Activated naive CD8-positive, alpha-beta T cell treated with anti-CD3 and anti-CD28 coated beads, Interleukin-2, amount 10 ng/mL, durations not matched to agents 7 days and 5 days (primary cell): ENCODE measurements at places on chromosomes 5 and 9.

GRCh38 chr5:83522446-83522845, 50.9 kb downstream of the VCAN start:
- DNase-seq: no peak

DNA sequence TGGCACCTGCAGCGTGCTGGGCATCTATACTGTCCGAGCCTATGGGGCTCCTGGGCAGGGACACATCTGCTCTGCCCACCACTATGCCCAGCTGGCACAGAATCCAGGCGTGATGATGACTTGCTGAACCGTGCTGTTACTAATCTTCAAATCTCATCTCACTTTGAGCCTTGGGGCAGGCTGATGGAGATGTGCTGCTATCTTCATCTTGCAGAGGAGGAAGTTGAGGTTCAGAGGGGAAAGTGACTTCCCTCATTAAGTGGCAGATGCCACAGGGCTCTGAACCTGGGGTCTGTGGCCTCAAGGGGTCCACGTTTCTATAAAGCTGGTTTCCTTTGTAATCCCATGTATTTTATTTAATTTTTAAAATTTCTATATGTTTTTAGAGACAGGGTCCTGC, 4.7 kb downstream of the SLC2A6 start:
- DNase-seq: no peak

DNA sequence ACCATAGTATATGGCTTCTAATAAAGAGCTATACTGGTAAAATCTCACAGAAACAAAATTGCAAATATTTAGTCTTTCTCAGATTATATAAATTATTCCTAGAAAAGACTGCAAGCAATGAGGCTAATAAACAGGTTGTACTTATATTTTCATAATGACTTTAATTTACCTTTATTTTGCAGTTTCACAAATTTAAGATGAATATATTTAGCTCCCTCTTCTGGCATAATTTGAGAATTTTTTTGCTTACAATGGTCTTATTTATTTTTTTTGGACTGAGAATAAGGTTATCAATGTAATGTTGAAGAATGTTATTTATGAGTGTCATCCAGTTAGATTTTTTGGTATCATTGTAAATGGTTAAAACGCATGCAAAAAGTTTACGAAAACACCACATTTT, 56.7 kb downstream of the PIK3R1 start:
- no peak for DNase-seq

GRCh38 chr9:14343261-14344031, 29.5 kb upstream of the NFIB start:
- no peak for DNase-seq

- DNase-seq: no peak
These were observed 2.2 kb downstream of the DOCK8 start for GRCh38 chr9:216866-217265.

GRCh38 chr5:140114341-140115185, 654 bp downstream of the PURA start:
- DNase-seq: peak; percentile 75

GRCh38 chr9:134061019-134061687, 6.7 kb downstream of the BRD3 start:
- no peak for DNase-seq

DNA sequence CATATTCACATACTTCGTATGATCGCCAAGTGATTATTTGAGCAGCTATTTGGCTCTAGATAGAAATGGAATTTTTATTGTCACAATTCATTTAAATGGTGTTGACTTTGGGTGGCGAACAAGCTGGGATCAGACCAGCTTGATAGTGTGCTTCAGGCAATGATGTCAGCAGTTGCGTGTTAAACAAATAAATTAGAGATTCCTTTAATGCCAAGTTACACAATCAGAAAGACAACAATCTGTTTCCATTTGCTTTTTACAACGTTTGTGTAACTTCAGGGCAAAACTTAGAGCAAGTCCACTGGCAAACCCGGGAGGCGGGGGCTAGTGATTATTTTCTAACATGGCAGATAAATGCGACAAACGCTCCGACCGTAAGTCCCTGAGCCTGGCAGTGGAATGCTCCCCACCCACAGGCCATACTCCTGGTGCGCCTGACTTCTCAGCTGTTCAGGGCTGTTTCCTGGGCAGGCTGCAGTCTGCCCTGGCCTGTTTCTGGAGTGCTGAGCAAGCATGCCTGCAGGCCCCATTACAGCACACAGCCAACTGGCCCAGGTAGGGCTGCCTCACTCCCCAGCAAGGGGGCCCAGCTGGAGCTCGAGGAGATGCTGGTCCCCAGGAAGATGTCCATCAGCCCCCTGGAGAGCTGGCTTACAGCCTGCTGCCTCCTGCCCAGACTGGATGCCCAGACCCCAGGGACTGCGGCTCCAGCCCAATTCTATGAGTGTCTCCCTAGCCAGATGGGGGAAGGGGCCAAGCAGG, 88.7 kb downstream of the BASP1 start:
- DNase-seq: no peak

DNA sequence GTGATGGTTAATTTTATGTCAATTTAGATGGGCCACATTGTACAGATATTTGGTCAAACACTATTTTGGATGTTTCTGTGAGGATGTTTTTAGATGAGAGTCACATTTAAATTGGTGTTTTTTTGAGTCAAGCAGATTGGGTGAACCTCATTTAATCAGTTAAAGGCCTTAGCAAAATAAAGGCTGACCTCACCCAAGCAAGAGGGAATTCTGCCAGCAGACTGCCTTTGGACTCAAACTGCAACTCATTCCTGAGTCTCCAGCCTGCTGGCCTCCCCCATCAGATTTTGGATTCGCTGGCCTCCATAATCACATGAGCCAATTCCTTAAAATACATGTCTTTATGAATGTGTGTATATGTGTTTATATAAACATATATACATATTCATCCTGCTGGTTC, 282.7 kb upstream of the POU5F2 start:
- DNase-seq: no peak

DNA sequence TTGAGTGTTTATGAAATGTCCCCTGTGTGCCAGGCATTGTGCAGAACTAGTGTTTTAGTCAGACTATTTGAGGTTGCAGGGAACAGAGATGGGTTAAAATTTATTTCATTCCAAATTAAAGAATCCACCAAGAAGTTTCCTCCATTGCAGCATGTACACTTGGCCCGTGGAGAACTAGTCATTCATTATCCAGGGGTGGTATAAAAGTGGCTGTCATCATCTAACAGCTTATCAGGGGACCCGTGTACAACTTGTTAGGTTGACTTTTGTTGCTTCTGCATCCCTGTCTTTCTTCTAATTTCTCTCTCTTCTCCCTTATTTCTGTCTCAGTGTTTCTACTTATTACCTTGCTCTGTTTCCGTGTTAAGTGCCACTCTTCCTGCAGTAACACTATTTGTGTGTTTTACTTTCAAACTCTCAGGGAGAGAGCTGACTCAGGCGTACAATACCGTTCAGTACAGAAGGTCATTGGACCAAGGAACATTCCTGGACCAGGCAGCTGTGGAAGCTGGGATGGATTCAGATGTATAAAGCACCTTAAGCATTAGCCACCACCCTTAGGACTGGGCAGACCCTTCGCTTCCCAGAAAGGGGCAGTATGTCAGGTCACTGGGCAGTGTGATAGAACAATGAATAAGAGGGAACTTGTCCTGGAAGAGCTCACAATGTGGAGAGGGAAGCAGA, 36.1 kb downstream of the MAP3K1 start:
- no peak for DNase-seq

DNA sequence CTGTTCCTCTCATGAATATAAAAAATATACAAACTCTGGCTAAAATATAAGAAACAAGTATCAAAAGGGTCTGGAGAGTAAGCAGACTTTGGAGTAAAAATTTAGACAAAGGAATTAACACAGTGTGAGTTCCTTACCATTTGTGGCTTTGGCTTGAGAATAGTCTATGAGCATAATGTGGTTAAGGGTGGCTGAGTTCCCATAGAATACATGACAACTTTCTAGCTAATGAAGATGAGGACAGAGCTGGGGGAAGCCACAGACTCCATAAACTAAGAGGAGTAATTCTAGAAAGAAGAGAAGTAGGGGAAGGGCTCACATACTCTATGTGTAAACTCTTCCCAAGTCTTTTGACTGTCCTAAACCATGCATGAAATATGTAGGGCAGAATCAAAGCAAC, 79.4 kb downstream of the CAAP1 start:
- DNase-seq: no peak

GRCh38 chr9:30574355-30575151, 1809.9 kb upstream of the ACO1 start:
- DNase-seq: no peak

DNA sequence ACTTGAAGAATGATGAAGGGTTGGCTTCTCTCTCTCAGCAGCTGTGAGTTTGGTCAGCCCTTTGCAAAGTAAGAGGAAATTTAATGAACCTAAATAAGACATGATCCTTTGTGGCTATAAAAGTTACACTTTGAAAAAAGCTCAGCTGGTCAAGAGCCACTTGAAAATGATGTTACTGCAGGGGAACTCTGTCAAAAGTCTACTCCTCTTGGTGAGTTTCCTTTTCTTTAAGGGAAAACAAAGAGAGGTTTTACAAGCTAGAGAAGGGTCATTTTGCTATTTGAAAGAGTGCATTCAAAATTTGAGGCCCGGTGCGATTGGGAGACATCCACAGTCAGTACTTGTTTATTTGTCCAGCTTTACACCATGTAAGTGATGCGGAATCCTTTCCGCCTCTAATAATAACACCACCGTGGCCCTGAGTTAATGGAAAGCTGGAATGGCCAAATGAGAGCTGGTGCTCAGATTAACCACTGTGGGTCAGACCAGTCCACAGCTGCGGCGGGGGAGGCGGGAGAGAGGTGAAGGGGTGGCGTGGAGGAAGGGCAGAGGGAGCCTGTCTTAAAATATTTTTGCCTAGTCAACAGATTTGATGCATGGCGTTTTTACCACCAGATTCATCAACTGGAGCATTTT, 404.0 kb downstream of the TLE4 start:
- no peak for DNase-seq

DNA sequence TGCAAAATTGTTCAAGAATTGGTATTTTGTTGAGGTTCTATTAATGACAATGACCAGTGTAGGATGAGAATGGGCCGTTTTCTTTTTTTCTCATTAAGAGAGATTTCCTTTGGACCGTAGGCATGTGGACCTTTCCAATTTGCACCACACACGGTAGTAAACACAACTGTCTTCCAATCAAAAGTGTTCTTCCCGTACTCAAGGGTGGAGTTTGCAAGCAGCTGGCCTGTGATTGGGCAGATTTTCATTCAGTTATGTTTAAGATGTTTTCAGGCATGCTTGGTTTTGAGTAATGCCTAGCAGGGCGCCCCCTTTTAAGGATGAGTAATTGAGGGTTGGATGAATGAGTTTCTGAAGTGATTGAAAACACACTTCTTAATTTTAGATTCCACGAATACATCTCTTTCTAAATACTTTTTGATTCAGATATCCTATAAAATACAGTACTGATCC, 2.5 kb downstream of the KDM3B start:
- no peak for DNase-seq

GRCh38 chr5:132790201-132790865, 13.3 kb upstream of the SEPTIN8 start:
- DNase-seq: no peak

DNA sequence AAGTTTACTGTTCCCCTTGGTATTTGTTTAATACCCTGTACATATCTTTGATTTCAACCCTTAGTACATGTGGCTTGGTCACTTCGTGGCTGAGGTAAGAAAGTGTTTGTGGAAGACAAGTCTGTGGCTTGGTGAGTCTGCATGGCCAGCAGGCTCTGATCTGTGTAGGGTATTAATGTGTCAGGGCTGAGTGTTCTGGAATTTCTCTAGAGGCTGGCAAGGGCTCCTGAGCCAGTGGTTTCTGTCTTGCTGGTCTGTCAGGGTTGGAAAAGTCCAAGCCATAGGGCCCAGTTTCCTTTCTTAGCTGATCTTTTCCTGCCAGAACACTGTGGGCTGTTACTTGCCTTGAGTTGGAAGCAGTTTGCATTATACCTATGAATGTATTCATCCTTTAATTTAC, 48.0 kb upstream of the FBXL7 start:
- DNase-seq: no peak

GRCh38 chr5:171272996-171273970, 35.8 kb upstream of the TLX3 start:
- no peak for DNase-seq

DNA sequence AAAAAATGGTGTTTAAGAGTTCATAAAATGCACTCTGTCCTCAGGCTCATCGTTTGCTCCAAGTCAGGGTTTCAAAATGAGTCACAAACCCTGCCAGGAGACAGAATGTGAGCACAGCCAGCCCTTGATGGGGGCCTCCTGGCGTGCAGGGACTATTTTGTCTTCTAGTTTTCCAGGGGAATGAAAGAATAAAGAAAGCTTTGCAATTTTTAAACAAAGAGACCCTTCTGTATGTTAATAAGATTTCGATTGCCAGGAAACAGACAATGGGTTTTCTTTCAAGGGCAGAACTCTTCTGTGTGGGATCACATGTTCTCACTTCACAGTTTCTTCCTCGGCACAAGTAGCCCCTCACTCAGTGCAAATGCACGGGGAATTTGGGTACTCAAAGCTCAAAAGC, 121.4 kb upstream of the C6 start:
- DNase-seq: no peak

DNA sequence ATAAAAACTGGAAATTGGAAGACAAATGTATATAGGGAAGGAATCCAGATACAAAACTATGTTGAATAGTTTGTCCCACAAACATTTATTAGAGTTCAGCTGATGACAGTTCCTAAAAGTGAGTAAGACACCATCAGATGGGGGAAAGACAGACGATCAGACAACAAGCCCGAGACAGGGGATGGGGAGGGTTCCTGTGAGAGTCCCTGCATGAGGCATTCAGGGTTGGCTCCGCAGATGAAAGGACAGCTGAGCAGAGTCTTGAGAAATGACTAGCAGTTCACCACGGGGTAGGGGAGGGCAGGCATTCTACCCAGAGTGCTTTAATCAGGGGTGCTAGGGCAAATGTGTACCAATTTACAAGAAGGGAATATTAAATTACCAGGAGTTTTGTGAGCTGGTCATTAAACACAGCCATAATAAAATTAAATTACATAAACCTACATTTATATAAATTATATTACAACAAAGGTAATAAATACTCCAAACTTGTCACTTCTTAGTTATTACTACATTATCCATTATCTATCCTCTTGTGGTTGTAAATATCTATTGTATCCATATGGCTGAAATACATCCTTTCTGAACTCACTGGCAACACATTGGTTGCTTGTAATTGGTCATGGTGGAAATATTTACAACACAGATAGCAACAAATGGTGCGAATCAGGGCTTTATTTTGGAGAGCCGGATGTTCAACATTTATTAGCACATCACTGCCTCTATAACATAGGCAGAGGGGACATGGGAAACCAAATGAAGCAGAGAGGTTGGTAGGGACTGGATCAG, 27.8 kb downstream of the TNFSF15 start:
- no peak for DNase-seq

GRCh38 chr5:151001436-151001835, 19.0 kb upstream of the GPX3 start:
- no peak for DNase-seq

DNA sequence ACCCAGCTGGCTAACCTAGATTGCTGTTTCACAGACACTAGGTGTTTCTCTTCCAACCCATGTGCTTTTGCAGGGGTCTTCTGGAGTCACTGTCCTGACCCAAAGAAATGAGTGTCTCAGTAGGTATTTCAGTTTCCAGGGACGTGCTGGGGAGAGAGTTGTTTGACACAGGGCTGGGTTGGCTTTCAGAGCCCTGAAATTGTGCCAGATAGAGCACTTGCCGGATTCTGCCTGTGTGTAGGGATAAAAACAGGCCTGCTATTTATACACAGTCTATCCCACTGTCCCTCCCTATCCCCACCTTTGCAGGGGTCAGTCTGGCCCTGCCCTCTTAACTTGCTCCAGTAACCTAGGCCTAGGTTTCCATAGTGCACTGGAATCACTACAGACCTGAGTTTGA, 957 bp upstream of the HBEGF start:
- DNase-seq: no peak
